AG20443 (cell line): ENCODE measurements at places on chromosomes 4 and X.

- DNase-seq: no peak
Measured at GRCh38 chr4:70818173-70818855, 21.4 kb downstream of the GRSF1 start.

DNA sequence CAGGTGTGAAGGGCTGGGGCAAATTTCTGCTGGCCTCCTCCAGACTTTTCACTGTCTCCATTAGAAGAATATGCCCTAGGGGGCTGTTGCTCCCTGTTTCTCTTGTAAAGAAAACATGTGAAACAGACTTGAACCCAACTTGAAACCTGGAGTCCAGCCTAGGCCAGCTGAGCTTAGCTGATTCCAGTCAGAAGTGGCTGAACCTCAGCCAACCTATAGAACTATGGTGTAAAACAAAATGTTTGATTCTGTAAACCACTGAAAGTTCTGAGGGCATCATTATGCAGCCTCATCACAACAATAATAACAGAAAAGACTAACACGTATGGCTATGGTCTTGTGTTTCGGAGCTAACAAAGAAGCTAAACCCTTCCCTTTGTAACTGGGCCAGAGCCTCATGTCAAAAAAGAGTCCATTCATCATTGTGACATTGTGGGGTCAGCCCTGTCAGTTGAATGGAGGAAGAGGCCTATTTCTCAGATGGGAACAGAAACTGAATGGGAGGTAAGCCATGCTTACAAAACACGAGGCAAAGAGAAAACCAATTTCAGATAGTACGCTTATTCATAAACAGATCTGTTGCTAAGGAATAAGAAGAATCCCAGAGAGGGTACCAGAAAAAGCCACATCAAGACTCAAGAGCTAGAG is 34.1 kb downstream of the SETD7 start:
- no peak for DNase-seq

DNA sequence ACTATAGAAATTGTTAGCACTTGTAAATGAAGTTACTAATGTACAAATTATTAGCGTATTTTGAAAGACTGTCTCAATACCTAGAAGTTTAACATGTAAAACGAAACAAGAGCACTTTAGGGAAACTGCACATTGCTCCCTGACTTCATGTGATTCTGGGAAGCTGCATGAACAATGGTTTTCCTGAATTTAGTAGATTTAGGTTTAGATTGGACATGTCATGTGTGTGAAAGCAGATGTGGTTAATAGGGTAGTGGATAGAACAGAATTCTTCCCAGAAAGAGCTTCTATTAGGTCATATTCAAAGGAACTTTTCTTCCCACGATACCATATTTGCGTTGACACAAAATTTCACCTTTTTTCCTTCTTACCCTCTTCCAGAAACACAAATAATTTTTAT is 14.9 kb upstream of the CXCL8 start:
- no peak for DNase-seq

GRCh38 chrX:130385520-130385919 is at the start of gene GPR119:
Gene GPR119 (minus strand): TSS chrX:130385674. CDS start chrX:130385447, 227 bp downstream.
- DNase-seq: no peak

DNA sequence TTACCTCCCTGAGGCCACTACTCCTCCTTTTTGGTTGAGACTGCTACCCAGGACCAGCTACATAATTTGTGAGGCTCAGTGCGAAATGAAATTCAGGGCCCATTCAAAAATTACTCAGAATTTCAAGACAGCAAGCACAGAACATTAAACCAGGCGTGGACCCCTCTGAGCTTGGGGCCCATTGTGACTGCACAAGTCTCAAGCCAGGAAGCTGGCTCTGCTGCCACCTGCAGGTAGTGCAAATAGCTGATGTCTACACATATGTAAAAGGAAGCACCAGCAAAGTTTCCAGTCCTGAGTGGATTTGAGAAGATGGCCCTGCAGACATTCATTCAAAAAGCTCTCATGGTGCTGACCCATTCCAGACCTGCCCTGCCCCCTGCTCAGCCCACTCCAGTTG is 213.4 kb upstream of the LNX1 start:
- no peak for DNase-seq

DNA sequence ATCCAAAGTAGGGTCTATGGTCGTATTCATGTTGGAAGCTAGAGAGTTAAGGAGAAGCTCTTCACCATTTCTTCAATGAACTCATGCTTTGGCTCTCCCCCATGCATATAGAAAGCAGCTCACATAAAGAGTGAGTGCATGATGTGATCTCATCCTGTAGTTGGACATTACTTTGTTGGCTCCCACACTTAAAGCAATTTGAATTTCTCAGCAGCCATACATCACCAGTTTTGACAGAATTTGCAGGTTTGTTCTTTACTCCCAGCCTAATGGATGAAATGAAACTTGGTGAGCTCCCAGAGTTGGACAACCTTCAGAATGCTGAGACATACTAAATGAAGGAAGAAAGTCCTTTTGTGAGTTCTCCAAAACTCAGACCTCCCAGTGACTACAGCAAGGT is 613.5 kb downstream of the IQCM start:
- no peak for DNase-seq

DNA sequence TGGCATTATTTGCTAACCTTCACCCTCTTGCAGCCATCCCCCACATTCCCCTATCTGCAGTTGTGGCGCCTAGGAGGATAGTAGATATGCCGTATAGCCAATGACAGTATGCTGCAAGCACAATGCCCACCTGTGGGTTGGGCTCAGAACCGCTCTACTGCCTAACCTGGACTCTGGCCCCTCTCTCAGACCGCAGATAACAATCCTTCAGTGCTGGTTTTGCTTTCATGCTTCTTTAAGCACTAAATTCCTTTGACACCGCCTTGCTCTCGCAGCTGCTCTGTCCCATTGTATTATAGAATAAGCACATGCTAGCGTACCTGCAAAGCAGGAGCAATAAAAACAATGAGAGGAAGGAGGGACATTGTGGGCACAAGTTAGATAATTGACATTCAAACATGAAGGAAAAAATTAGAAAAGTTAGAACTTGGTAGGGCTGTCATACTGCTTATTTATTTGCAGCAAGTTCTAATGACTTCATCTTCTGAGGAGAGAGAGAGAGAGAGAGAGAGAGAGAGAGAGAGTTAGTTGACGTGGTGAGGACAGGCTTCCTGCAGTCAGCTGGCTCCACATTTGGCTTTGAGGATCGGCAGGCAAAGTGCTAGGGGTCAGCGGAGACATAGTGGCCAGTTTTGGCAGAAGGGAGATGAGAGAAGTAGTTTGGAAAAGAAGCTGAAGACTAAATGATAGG is 55.8 kb downstream of the WWC2 start:
- DNase-seq: no peak

DNA sequence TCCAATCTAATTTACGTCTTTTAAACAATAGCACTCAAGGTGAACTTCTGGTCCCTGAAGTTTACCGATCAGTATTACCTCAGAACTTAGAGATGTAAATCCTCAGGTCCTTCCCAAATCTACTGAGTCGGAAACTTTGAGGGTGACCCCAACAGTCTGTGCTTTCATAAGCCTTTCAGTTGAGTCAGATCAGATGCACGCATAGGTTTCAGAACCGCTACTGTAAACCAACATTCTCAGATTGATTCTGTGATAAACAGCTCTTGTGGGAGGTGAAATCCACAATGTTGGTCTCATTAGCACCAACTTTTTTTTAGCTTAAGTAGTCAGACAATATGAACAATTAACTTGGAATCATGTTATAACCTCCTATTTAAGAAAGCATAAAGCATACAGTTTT is 86.0 kb downstream of the WWC2 start:
- DNase-seq: no peak

DNA sequence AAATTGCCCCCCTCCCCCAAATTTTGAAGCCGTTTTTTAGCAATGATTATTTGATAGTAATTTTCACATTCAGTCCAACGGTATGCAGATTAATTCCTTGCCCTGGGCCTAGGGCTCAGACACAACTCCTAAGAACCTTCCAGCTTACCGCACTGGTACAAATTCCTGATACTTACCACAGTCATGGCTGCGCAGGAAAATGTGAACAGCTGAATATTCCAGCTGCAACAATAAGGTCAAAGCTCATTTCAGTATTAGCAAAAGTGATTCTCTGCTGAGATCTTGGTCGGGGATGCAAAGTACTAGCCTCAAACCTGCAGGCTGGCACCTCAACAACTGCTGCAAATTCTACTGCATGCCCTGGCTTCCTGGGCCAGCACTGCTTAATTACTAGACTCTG is 3.0 kb downstream of the ATP11C start:
- DNase-seq: no peak

DNA sequence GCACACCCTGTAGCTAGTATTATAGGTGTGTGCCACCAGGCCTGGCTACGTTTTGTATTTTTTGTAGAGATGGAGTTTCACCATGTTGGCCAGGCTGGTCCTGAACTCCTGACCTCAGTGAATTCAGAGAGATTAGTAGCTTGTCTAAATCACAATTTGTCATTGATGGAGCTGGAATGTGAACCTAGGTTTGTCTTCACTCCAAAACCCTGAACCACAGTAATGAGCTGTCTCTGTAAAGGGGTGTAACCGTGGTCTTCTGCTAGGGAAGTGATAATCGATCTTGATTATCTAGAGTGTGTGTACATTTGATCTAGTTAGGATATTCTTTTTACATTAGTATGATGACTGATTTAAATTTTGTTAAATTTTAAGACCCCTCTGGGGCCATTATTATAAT is 8.3 kb downstream of the ARHGAP10 start:
- DNase-seq: no peak

DNA sequence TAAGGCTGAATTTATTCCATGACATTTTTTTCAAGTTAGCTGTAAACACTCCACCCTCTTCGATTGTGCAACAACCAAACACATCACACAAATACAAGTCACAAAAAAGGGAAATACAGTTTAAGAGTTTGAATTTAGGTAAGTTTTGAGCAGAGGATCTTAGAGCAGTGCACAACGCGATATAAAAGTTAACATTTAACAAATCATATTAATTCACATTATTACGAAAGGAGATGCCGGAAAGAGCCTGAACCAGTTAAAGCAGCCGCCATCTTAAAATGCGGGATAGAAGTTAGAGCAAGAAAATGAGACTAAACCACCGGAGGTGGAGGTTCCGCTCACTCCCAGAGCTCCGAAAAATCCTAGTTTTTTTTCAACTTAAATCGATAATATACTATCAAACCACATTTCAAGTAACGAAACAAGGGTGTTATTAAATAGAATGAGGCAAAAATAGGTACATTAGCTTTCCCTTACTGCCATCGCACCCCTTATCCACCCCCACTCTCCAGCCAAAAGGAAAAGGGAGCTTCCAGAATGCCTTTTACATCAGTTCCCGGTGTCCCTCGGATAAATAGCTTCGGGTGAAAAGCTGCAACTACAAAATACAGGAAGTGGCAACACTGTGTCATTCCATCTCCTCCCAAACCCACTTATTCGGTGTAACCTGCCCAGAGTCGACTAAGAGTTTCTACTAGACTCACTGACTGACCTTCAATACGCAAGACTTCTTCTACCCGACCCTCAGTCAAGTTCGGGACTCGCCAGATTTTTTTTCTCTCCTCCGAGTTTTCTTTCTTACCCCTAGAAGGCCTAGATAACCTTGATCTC is 1.9 kb downstream of the UBE2D3 start:
- peak; percentile 22 for DNase-seq

DNA sequence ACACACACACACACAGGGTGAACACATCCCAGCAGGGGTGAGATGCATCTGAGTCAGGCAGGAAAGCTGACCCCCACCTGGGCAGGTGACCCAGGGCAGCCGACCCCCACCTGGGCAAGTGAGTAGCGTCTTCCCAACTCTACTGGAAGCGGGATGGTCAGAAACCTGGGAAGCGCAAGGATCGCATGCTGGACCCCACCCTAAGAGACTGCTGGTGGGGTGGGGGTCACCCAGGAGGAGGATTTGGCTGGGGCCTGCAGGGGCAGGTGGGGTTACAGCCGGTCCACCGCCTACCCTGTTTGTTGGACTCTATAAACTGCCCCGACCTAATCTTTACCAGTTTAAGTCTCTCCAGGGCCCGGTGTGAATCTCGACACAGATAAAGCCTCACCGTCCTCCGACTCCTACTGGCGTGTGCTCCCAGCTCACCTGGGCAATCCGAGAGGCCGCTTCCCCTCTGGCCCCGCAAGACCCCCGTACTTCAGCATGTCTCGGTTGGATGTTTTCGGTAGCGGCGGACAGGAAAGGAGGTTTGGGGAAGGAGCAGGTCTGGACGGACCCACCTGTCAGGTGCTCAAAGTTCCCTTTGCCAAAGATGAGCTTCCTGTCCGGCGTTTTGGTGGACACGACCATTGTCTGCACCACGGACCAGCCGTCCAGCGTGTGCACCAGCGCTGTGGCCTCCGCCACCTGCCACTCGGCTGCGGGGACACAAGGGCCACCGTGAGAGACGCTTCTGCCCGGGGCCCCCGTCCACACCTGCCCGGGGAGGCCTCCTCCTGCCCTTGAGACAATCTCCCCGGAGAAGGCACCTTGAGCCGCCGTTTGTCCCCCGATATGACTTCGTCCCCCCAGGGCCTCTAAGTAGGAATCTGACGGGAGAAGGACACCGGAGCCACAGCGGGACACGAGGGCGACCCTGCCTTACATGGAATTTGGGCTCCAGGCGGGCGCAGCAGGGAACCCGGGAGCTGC is 2.0 kb downstream of the GTPBP6 start:
- no peak for DNase-seq

GRCh38 chrX:109774706-109775105 is 41.6 kb upstream of the ACSL4 start:
- peak; percentile 70 for DNase-seq

- peak; percentile 79 for DNase-seq
Measured at GRCh38 chrX:151722241-151722846, 6.5 kb downstream of the FATE1 start.

DNA sequence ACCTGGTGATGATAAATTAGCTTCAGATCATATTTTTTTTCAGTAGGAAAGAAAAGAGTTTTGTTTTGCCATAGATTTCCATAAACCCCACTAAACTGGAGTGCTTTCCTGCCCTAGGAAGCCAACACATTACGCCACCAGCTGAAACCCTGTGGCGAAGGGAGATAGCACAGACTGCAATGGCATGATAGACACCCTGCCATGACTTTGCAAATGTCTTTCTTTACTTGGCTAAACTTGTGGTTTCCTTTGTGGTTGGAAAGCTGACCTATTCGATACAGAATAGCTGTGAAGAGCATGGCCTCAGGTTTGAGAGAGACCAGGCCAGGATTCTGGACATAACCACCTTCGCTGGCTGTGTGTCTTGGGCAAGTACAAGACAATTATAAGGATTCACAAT is 19.1 kb downstream of the MFAP3L start:
- DNase-seq: no peak

- DNase-seq: no peak
Measured at GRCh38 chrX:130091980-130092522, 18.2 kb downstream of the ELF4 start.

- peak; percentile 23 for DNase-seq
Measured at GRCh38 chrX:24392709-24393108, 32.3 kb downstream of the SUPT20HL1 start.

GRCh38 chrX:103376118-103376978 is at the start of gene BEX3:
Gene BEX3 (plus strand): TSS chrX:103376538. CDS start chrX:103377522, 984 bp downstream.
- peak; percentile 70 for DNase-seq

GRCh38 chr4:110682311-110682710 is 59.4 kb upstream of the PITX2 start:
- DNase-seq: no peak

- no peak for DNase-seq
Measured at GRCh38 chr4:182778222-182778982, 138.8 kb downstream of the DCTD start.
